ENCODE measurements at places on chromosomes 4 and X.

DNA sequence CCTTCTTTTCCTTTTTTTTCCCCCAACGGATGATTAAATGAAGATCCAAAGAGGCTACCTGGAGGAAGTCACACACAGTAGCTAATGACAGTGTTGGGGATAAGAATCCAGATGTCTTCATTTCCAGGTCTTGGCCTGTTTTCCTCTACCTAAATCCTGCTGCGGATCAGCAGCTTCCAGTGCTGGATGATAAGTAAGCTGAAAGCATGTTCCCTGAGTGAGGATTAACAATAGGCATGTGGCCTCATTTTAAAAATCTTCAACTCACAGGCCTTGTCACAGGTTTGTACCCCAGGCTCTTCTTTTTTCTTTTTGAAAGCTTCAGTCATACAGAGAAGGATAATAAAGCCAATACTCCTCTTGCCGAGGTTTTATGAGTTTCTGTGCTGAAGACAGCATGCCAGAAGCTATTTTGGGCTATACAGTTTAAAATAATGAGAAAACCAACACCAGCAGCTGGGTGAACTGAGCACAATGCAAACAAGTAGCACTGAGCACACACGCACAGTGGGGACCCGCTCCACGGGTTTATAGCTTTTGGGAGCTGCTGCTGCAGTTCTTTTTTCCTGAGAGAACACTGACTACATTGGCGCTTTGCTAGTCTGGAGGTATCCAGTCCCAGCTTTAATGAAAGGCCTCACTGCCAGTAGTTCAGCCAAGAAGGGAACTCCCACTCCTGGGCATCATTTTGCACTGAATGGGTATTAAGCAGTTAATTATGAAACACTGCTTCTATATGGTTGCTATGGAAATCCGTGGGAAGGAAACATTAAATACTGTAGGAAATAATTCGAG lies 184.2 kb upstream of the CTSO start:
- no peak for DNase-seq

DNA sequence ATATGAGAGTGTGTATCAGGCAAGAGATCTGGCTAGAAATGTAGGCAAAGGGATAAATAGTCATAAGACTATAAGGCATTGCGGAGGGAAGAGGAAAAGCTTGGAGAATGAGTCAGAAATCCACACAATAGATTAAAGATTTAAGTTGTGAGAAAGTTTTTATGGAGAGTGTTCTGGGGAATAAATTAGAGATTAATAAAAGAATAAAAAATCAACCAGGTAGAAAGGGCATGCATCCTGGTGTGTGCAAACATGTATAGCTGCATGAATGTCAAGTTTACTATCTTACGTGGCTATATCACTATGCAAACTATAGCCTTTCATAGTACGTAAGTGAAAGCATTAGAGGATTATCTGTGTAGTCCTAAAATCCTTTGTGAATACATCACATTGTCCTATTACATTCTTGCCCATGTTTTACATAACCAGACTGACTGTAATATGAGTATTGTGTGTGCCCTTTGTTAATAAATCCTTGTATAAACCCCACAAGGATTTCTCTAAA lies 36.9 kb downstream of the SNCA start:
- no peak for DNase-seq

GRCh38 chr4:65482410-65482809 lies 187.9 kb downstream of the EPHA5 start:
- DNase-seq, result no peak

DNA sequence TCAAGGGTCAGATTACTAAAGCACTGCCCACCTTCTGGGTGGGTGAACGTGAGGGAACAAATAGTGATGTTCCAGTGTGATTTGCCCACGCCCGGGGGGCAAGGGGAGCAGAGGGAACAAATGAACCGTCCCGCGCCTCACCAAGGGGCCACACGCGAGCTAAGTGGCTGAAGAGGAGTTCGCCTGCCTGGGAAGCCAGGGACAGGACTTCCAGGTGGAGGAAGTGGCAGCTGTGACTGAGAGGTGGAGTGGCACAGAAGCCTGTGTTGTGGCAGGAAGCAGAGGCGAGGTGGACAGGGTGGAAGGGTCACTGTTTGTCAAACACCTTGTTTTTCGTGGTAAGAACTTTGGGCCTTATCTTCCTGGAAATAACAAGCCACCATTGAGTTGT lies 9.0 kb upstream of the SORBS2 start:
- DNase-seq, result no peak

DNA sequence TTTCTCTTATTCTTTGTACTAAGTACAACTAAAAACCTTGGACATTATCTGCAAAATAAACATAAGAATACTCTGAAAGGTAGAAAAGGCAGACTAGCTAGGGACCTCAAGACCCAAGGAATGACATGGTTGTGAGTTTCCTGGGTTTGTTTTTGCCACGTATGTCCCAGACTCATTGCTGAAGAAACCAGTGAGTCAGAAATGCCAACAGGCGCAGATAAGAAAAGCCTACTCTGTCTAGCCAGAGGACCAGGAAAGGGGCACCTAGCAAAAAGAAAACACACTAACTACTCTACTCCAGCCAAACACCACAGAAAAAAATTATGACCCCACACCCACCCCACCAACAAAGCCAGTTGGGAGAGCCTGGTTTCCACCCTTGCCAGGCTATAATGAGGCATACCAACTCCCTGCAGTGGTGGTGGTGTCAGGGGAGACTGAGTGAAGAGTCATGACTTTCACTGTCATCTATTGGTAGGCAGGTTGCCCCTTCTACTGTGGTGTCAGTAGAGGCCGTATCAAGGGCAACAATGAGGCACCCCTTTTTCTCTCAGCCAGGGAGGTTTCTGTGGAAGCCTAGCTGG lies 10.9 kb downstream of the MTMR1 start:
- DNase-seq, result no peak

DNA sequence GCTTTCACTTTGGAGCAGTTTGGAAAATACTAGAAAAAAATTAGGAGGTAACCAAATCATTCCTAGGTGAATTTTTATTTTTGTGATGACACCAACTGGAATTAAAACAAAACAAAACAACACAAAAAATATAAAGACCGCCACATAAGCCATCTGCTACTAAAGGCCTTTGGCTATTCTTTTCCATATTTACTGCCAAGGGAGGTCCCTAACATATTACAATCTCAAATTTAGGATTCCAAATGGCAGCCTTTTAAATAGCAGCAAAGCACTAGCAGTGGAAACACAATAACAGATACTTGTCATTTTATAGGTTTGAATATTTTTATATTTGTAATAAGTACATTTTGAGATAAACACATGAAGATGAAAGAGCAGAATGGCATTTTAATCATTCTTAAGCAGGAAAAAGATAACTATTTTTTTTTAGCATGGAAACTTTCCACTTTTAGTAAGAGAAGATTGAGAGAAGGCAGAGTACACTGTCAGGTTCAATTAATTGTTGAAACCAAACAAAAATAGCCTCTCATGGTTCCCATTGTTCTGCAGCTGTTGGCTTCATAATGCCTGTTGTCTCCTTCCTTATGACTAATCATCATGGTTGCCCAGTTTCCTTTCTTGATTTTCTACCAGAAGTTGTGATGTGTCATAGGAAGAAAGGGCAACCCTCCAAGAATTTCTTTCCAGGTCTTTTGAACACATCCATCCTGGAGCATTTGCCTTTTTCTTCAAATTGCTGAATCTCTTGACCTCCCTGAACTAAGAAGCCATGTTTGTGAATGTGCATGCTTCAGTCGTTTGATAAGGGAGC lies 219.0 kb upstream of the EMCN start:
- no peak for DNase-seq

DNA sequence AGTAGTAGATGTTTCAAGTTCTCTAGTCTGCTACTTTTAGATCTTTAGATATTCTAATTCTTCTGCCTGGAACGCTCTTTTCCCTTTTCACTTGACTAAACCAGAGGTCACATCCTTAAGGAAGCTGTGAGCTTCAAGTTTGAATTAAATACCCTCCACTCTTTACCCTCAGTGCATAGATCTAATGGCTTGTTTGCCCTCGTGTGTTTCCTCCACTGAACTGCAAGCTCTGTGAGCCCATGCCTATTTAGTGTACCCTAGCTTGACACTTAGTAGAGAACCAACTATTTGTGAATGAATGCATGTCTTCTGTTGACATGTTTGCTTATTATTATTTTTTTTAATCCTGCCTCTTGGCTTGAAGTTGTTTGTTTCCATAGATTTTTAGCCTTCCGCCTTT lies 138.3 kb downstream of the PDE5A start:
- DNase-seq, result no peak

DNA sequence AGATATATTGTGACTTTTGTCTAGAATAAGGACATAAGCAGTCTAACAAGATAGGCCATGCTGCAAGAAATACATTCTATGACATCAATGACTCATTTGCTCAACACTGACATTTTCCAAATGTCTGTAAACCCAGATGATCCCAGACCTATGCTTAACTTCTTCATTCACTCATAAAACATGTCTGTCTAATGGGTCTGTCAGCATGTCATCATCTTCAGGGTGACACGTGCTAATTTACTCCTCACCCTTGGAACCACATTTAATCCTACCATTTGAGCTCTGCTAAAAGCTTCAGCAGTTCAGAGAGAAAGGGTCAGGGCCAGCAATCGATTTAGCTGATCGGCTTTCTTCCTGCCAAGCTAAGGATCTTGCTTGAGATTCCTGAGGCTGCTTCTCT lies 109.4 kb upstream of the MAP3K15 start:
- DNase-seq, result no peak

DNA sequence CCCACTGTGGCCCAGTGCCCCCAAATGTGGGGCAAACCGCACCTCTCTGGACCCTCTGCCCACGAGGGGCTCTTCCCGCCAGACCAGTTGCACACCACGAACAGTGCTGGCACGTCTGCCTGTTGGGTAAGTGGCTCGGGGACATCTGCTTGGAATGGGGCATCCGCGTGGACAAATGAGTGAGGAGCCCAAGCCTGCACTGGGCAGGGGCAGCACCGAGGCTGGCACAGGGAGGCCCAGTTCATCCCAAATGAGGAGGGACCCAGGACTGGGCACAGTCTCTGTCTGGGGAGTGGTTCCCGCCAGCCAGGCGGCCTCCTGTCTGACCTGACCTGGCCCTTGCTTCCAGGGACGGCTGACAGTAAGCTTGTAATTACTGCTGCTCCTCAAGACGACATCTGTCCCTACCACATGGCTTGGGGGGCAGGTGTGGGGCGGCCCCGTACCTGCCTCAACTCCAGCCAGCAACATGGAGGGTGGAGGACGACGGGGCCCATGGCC lies 3.2 kb downstream of the SPON2 start:
- no peak for DNase-seq

- DNase-seq, result no peak
These were observed 5.7 kb downstream of the MAGEE1 start for GRCh38 chrX:76433219-76433618.

GRCh38 chr4:70544279-70544868 lies 26.0 kb downstream of the AMTN start:
- DNase-seq, result no peak

- DNase-seq, result no peak
These were observed 41.8 kb upstream of the HS3ST1 start for GRCh38 chr4:11470438-11471045.

DNA sequence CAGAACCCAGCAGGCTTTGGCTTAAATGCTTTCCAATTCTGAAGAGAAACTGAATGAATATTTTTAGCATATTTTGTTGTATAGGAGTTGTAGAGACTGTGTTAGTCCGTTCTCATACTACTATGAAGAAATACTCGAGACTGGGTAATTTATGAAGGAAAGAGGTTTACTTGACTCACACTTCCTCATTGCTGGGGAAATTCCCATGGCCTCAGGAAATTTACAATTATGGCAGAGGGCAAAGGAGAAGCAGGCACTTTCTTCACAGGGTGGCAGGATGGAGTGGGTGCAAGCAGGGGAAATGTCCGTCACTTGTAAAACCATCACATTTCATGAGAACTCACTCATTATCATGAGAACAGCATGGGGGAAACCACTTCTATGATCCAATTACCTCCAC lies 291.7 kb downstream of the PACRGL start:
- no peak for DNase-seq

DNA sequence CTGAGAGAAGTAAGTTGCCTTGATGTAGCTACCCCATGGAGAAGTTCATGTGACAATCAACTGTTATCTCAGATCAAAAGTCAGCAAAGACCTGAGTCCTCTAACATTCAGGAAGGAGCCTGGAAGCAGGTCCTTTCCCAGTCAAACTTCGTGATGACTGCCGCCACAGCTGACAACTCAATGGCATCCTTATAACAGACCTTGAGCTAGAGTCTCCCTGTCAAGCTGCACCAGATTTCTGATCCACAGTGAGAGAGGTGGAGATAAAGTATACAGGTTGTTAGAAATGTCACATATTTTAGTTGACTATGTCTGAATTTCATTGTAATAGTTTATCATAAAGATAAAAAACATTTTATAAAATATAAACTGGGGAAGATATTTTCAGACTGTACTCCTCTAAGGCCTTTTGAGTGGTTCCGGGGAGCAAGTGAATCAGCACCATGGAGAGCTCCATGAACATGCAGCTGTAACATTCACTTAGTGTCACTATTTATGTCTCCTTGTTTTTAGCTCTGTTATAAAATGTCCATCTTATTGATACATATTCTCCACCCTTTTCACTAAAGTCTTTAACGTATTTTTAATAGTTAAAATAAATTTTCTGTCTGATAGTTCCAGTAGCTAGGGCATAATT lies 1653.5 kb upstream of the AGA start:
- no peak for DNase-seq

Measured in DMS79 (cell line).